ENCODE measurements at places on chromosomes 12 and 14. TPM values are rescaled to one million over a fixed set of nuclear protein-coding genes. Genes with fewer than 3 reads are reported as not detected.

The MYF6 gene
- not detected for total RNA-seq

DNA sequence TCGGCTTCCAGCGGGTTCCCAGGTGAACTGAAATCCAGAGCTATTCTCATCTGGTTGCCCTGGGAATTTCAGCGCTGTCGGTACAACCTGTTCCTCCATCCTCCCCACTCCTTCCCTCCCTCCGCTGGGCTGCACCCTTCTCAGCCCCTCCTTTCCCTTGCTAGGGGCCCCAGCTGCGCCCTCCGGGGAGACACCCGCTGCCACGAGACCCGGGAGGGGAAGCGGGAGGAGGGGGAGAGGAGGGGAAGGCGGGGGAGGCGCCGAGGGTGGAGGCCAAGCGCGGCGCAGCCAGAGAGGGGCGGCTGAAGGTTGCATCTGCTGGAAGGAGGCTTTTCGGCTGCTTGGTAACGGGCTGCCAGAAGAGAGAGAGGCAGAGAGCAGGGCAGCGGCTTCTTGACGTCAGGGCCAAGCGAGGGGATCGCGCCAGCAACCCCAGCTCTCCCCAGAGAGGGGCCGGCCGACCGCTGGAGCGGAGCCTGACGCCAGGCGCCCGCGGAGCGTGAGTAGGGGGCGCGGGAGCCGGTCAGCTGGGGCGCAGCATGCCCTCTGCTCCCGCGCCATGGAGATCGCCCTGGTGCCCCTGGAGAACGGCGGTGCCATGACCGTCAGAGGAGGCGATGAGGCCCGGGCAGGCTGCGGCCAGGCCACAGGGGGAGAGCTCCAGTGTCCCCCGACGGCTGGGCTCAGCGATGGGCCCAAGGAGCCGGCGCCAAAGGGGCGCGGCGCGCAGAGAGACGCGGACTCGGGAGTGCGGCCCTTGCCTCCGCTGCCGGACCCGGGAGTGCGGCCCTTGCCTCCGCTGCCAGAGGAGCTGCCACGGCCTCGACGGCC is at the start of gene KCNA5:
Gene KCNA5, plus strand, starts transcription at position 291 of the 831 bp plus-strand sequence. Its CDS starts 269 bp downstream, at position 560.
- no peaks in the 10 kb centered on the region for H3K4me1 ChIP-seq
- no peak within 1 kb of the TSS for H3K4me3 ChIP-seq
- H3K27me3 ChIP-seq, result no peaks in the 10 kb centered on the region
- no peaks in the 10 kb centered on the region for H3K36me3 ChIP-seq
- no peak within 1 kb of the TSS for H3K27ac ChIP-seq
- DNase-seq, result no peak

- no peak overlapping the region for H3K4me3 ChIP-seq
- H3K27me3 ChIP-seq, result no peaks in the 10 kb centered on the region
- H3K27ac ChIP-seq, result no peak overlapping the region
- H3K4me1 ChIP-seq, result no peaks in the 10 kb centered on the region
- DNase-seq, result no peak
These were observed 18.7 kb upstream of the CPM start for GRCh38 chr12:68951652-68952051.

The KRT86 gene
- total RNA-seq, result 0.31 TPM

The STYK1 gene
- 2.1 TPM for total RNA-seq

DNA sequence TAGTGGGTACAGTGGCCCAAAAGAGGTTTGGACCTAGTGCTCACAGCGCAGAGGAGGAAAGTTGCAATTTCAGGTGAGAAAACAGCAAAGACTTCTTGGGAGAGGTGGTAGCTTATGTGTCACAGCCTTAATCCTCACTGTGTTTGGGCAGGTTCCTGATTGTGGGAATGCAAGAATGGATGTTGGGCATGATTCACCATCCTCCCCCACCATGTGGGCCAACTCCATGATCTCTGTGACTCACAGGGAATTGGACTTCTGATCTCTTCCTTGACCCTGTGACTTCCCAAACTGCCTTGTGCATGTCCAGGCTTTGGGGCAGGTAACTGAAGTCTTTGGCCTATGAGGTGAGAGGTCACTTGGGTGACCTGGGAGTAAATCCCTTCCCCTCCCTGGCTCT is 1.8 kb upstream of the CHST11 start:
- no peaks in the 10 kb centered on the region for H3K36me3 ChIP-seq
- no peak for DNase-seq
- peaks cover 12% of the 10 kb centered on the region for H3K4me1 ChIP-seq
- H3K27me3 ChIP-seq, result no peaks in the 10 kb centered on the region
- no peak overlapping the region for H3K4me3 ChIP-seq

The PIWIL1 gene
- not detected for total RNA-seq

GRCh38 chr14:32707742-32708500 is 230.8 kb upstream of the NPAS3 start:
- DNase-seq, result no peak
- no peaks in the 10 kb centered on the region for H3K4me1 ChIP-seq
- H3K27ac ChIP-seq, result no peak overlapping the region

The TMEM121 gene
- total RNA-seq, result 17.1 TPM

DNA sequence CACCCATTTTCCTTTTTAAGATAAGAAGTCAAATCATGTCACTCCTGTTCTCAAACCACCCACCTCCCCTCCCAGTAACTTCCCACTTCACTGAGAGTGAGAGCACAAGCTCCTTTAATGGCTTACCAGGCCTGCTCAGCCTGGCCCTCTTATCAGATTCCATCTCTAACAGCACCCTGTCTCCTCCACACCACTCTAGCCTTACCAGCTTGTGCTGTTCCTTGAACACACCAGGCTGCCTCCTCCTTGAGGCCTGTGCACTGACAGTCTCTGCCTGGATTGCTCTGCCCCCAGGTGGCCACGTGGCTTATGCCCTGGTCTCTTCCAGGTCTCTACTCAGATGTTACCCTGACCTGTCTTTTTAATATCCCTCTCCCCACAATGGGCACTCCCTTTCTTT is 40.1 kb upstream of the EVL start:
- no peaks in the 10 kb centered on the region for H3K27me3 ChIP-seq
- no peaks in the 10 kb centered on the region for H3K36me3 ChIP-seq
- H3K27ac ChIP-seq, result no peak overlapping the region
- H3K4me1 ChIP-seq, result no peaks in the 10 kb centered on the region
- no peak for DNase-seq

GRCh38 chr14:101844219-101844618 is 82.7 kb downstream of the PPP2R5C start:
- no peaks in the 10 kb centered on the region for H3K27me3 ChIP-seq
- peaks cover 88% of the 10 kb centered on the region for H3K4me1 ChIP-seq
- DNase-seq, result no peak

DNA sequence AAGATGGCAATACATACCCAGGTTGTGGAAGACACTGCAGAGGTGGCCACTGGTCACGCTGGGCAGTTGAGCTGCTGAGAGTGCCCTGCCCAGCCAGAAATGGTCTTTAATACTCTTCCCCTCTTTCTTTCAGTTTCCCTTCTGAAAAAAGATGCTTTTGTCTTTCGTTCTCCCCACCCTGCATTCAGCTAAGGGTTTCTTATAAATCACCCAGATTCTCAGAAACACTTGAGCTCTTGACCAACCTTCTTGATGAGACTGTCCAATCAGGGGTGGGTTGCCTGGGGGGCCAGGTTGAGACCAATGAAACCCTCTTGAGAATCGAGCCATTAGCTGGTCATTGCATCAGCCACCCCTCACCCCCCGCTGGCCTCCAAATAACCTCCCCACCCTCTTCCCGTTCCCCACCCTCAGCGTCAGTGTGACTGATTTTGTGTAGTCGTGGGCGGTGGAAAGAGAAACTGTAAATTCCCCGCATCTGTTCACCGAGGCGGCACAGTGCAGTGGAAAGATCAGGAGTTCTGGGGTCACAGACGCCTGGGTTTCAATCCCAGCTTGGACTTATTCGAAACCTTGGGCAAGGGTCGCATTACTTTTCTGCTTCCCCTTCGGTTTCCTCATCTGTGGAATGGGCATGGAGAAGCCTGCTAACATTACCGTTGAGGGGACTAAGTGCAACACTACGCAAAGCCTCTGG is 52.3 kb downstream of the SLC25A47 start:
- no peak for DNase-seq
- H3K36me3 ChIP-seq, result no peaks in the 10 kb centered on the region
- no peaks in the 10 kb centered on the region for H3K27me3 ChIP-seq
- peak overlapping the region; percentile 84 for H3K27ac ChIP-seq
- H3K4me3 ChIP-seq, result peak overlapping the region; percentile 67

The TC2N gene
- total RNA-seq, result 45.2 TPM

GRCh38 chr12:54858562-54858961 is 4.2 kb downstream of the MUCL1 start:
- no peaks in the 10 kb centered on the region for H3K4me1 ChIP-seq
- H3K4me3 ChIP-seq, result no peak overlapping the region

GRCh38 chr12:106078358-106079010 is 60.3 kb downstream of the NUAK1 start:
- no peak overlapping the region for H3K4me3 ChIP-seq
- no peaks in the 10 kb centered on the region for H3K27me3 ChIP-seq
- H3K36me3 ChIP-seq, result no peaks in the 10 kb centered on the region
- no peak overlapping the region for H3K27ac ChIP-seq

GRCh38 chr14:65103150-65103760 is 938 bp upstream of the MAX start:
- H3K4me1 ChIP-seq, result peaks cover 31% of the 10 kb centered on the region
- no peaks in the 10 kb centered on the region for H3K27me3 ChIP-seq
- H3K4me3 ChIP-seq, result peak overlapping the region; percentile 85

DNA sequence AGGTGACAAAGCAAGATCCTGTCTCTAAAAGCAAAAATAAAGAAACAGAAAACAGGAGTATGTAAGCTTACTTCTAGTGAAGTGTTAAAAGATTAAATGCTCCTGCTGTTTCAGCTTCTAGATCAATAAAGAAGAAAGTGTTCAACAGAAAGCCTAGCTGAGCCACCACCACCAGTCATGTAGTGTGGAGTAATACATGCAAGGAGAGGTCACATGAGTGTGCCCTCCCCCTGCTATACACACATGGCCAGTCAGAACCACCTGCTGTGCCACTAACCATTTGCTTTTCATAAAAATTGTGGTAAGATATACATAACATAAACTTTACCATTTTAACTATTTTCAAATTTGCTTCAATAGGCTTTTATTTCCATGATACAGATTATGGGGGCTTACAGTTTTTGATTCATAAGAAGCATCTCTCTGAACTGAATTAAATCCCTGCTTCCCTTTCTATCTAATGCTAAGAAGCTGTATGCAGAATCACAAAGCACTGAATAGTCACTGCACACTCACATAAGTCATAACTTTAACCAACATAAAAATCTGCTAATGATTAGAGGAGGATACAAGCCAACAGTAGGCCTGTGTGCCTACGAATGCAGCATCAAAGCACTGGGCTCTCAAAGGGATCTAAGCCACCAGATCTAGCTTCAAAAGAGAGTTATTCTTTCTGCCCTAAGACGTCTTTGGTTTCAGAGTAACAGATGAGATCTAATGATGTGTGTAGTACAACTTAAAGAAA is 515.5 kb downstream of the C12orf50 start:
- no peak overlapping the region for H3K27ac ChIP-seq
- H3K27me3 ChIP-seq, result no peaks in the 10 kb centered on the region
- no peaks in the 10 kb centered on the region for H3K36me3 ChIP-seq
- H3K4me1 ChIP-seq, result no peaks in the 10 kb centered on the region

DNA sequence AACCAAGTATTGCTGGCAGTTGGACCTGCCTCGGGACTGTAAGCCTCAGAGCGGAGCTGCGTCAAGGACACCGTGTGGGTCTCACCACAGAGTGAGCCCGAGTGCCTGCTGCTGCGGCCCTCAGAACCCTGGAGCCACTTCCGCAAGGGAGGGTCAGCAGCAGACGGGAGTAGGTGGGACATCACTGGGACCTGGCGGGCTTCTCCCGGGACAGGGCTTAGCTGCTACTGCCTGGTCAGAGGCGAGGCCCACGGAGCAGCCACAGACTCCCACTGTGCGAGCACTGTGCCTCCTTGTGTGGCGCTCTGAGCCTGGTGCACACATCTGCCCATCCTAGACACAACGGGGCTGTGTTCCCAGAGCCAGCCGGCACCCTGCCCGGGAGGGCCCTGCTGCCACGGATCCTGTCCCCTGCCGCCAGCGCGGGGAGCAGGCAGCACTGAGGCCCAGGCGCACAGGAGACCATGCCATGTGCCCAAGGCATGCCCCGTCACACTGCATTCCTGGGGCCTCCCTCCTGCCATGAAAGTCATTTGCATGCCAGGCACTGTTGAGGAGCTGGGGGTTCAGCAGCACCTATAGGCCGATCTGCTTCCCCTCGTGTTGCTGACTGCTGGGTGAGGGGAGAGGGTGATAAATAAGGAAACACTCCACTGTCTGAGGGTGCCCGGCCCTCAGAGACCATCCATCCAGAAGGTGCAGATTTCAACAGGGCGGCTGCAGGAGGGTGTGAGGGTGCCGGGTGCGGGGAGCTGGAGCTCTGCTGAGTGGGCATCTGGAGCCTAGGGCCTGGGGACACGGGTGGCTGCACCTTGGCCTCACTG is 10.0 kb downstream of the HIP1R start:
- H3K4me1 ChIP-seq, result no peaks in the 10 kb centered on the region
- DNase-seq, result no peak

The PITPNM2 gene
- total RNA-seq, result 5.1 TPM

DNA sequence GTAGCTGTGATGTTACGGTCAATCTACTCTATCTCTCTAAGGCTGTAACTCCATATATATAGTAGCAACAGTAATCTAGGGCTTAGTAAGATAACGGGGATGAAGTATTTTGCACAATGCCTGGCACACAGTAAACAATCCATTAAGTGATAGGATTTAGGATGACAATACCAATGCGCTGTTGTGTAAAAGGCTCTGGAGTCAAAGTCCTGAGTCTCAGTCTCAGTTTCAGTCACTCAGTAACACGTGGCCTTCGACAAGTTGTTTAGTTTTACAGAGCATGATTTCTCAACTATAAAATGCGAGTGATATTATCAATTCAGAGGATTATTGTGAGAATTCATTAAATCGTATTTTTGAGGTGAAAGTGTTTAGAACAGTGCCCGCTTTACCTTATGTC is 162.4 kb downstream of the GARIN6 start:
- DNase-seq, result no peak
- no peaks in the 10 kb centered on the region for H3K27me3 ChIP-seq
- H3K4me3 ChIP-seq, result no peak overlapping the region
- no peaks in the 10 kb centered on the region for H3K4me1 ChIP-seq
- no peak overlapping the region for H3K27ac ChIP-seq

- DNase-seq, result no peak
- no peak overlapping the region for H3K27ac ChIP-seq
- H3K4me3 ChIP-seq, result no peak overlapping the region
- H3K4me1 ChIP-seq, result peaks cover 59% of the 10 kb centered on the region
- H3K36me3 ChIP-seq, result peaks cover 44% of the 10 kb centered on the region
These were observed 5.8 kb downstream of the PHB2 start for GRCh38 chr12:6964605-6965025.

- DNase-seq, result no peak
- no peak overlapping the region for H3K27ac ChIP-seq
- H3K4me3 ChIP-seq, result no peak overlapping the region
- no peaks in the 10 kb centered on the region for H3K36me3 ChIP-seq
These were observed 62.1 kb downstream of the TNFAIP2 start for GRCh38 chr14:103185051-103186029.

The TMTC1 gene
- total RNA-seq, result not detected

The PLEKHD1 gene
- total RNA-seq, result not detected

DNA sequence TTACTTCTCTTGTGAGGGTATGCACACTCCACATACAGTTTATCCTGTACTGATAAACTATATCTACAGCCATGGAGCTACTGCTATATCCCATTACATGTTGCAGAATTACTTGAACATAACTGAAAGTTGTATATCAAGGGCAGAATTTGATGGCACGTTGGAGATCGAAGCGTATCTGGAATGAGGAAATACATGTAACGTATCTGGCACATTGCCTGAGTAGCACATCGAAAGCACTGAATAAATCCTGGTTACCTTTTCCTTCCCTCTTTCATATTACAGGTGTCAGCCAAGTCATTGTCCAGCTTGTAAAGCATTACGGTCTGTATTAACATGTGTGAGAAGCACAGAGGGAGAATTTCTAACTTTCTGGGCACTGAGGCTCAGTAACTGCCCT is 42.1 kb upstream of the LIN7A start:
- H3K27me3 ChIP-seq, result no peaks in the 10 kb centered on the region
- no peak overlapping the region for H3K4me3 ChIP-seq
- no peak for DNase-seq
- no peak overlapping the region for H3K27ac ChIP-seq
- no peaks in the 10 kb centered on the region for H3K36me3 ChIP-seq

The GPRC5D gene
- not detected for total RNA-seq

Measured in CD8-positive, alpha-beta memory T cell (primary cell).